ENCODE measurements at places on chromosomes 3 and 15. TPM values are rescaled to one million over a fixed set of nuclear protein-coding genes. Genes with fewer than 3 reads are reported as not detected.

The BCL2A1 gene
- not detected for total RNA-seq

The DAZL gene
- total RNA-seq: not detected

The CHAC1 gene
- total RNA-seq: 55.8 TPM

The NRROS gene
- total RNA-seq: 1.5 TPM

The PLA2G4E gene
- total RNA-seq: 1.4 TPM

The SCN5A gene
- 0.30 TPM for total RNA-seq

The ARNT2 gene
- total RNA-seq: 0.23 TPM

The KNL1 gene
- total RNA-seq: 24.8 TPM

The GOLGA6L4 gene
- 1.4 TPM for total RNA-seq

The DUOXA2 gene
- 1.6 TPM for total RNA-seq

The RAD51 gene
- 47.0 TPM for total RNA-seq

- H3K4me1 ChIP-seq: peaks cover 24% of the 10 kb centered on the region
- H3K27ac ChIP-seq: no peak overlapping the region
- no peak overlapping the region for H3K4me3 ChIP-seq
- H3K36me3 ChIP-seq: no peaks in the 10 kb centered on the region
- no peak for DNase-seq
- H3K27me3 ChIP-seq: no peaks in the 10 kb centered on the region
Observed at GRCh38 chr3:61890167-61890566, 328.8 kb downstream of the PTPRG start.

GRCh38 chr3:13307041-13307440 lies 113.1 kb downstream of the NUP210 start:
- DNase-seq: no peak
- H3K4me3 ChIP-seq: no peak overlapping the region
- no peak overlapping the region for H3K27ac ChIP-seq
- no peaks in the 10 kb centered on the region for H3K27me3 ChIP-seq
- peaks cover 6% of the 10 kb centered on the region for H3K4me1 ChIP-seq

- H3K27me3 ChIP-seq: no peaks in the 10 kb centered on the region
- H3K4me3 ChIP-seq: no peak overlapping the region
- H3K4me1 ChIP-seq: no peaks in the 10 kb centered on the region
Observed at GRCh38 chr15:81914734-81915256, 131.0 kb downstream of the MEX3B start.

DNA sequence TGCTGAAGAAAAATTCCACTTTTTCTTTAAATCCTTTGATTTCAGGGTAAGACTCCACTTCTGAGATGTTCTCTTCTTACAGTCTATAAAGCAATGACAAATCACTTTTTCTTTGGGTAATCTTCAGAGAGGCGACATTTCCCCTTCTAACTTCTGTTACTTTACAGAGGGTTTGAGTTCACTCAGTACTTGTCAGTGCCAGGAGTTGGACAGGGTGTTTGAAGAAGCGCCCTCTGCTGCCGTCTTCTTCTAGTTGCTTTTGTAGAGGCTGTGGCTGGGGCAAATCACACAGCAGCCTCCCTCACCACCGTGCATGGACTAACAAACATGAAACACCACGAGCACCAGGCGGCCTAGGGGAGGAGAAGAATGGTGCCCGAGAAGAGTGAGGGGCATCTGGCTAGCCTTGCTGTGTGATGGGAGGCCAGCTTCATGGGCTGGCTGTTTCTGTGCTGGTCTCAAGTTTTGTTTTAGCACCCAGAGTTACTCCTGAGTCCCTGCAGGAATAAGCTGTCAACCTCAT lies at the start of gene CD80:
CD80 (minus strand) TSS at position 174 of the 523 bp plus-strand sequence. CDS start 1,886 bp downstream, outside the sequence.
- H3K4me3 ChIP-seq: no peak within 1 kb of the TSS
- no peaks in the 10 kb centered on the region for H3K4me1 ChIP-seq
- no peaks in the 10 kb centered on the region for H3K27me3 ChIP-seq
- H3K27ac ChIP-seq: no peak within 1 kb of the TSS
- H3K36me3 ChIP-seq: no peaks in the 10 kb centered on the region

DNA sequence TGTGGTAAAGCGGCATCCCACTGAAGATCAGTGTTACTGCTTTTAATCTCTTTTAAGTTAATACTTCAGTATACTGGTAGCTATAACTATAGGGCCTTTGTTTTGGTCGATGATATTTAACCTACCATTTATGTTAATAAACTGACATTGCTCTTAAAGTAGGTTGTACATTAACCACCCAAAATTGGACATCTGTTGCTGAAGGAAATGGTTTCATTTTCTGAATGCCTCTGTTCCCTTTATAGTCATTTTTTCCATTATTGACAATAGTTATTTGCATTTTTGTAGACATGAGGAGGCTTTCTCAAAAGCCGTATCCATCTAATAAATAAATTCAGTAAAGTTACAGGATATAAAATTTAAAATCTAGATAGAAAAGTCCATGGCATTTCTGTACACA lies 252.4 kb upstream of the UBE2E1 start:
- DNase-seq: no peak
- H3K27me3 ChIP-seq: no peaks in the 10 kb centered on the region
- no peaks in the 10 kb centered on the region for H3K36me3 ChIP-seq
- no peak overlapping the region for H3K27ac ChIP-seq

DNA sequence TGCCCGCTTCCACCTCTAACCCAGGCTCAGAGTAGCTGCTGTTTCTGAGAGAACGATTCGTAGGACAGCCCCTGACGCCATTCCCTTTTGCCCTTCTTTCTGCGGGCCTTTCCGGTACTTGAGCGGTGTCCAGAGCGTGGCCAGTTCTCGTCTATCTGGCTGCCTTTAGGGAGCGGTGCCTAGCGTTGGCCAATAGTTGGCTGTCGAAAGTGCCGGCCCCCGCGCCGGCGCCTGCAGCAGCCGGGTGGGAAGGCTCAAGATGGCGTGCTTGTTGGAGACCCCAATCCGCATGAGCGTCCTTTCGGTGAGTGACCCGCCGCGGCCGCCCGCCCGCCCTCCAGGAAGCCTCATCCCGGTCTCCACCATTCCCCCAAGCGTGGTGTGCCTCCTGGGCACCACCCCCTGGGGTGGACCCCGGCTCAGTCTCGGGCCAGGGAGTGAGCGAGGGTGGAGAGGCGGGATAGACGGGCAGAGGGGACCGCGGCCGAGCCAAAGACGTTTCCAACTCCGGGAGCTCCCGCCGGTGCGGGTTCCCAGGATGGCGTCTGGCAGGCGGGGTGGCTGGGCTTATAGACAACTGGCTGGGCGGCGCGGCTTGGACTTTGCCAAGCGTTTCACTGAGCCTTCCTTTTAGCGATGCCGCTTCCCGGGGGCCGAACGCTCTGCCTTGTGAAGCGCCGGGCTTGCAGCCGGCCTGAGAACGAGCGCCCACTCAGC lies at the start of gene ARMC8:
ARMC8 (plus strand) TSS at position 6 of the 717 bp plus-strand sequence; CDS start at position 260, 254 bp downstream.
- peaks cover 15% of the 10 kb centered on the region for H3K4me1 ChIP-seq
- peak within 1 kb of the TSS; percentile 65 for H3K4me3 ChIP-seq
- DNase-seq: peak; percentile 54
- H3K36me3 ChIP-seq: no peaks in the 10 kb centered on the region
- H3K27ac ChIP-seq: peak within 1 kb of the TSS; percentile 98

- no peaks in the 10 kb centered on the region for H3K4me1 ChIP-seq
- H3K36me3 ChIP-seq: no peaks in the 10 kb centered on the region
- H3K27ac ChIP-seq: no peak overlapping the region
- no peaks in the 10 kb centered on the region for H3K27me3 ChIP-seq
- no peak overlapping the region for H3K4me3 ChIP-seq
Observed at GRCh38 chr15:74470631-74471395, 9.9 kb upstream of the UBL7 start.

- H3K4me1 ChIP-seq: peaks cover 82% of the 10 kb centered on the region
- peak overlapping the region; percentile 65 for H3K27ac ChIP-seq
- peak; percentile 79 for DNase-seq
- 0 out of 2 replicates have a peak, but pooled peaks cover 2% of the 10 kb centered on the region for H3K36me3 ChIP-seq
- H3K4me3 ChIP-seq: no peak overlapping the region
- H3K27me3 ChIP-seq: no peaks in the 10 kb centered on the region
Observed at GRCh38 chr3:134350861-134351311, 23.4 kb downstream of the AMOTL2 start.

- no peaks in the 10 kb centered on the region for H3K27me3 ChIP-seq
- DNase-seq: no peak
- H3K36me3 ChIP-seq: no peaks in the 10 kb centered on the region
- H3K4me3 ChIP-seq: no peak overlapping the region
- H3K27ac ChIP-seq: no peak overlapping the region
Observed at GRCh38 chr3:177615015-177615414, 417.7 kb upstream of the TBL1XR1 start.

DNA sequence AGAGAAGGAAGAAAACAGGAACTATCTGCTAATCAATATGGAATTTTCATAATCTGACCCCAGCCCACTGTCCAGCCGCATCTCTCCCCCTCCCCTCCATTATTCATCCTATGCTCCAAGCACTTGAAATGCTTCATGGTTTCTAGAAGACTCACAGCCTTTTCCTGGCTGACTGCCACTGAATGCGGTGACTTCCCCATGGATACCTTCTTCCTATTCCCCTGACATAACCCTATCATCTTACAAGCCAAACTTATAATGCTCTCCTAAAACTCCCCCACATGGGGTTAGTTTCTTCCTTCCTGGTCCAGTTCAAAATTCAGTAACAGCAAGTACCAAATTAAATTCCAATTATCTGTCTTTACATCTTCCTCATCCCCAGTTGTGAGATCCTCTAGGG lies 31.2 kb upstream of the PTX3 start:
- H3K4me3 ChIP-seq: no peak overlapping the region
- no peak overlapping the region for H3K27ac ChIP-seq
- no peaks in the 10 kb centered on the region for H3K4me1 ChIP-seq
- no peaks in the 10 kb centered on the region for H3K36me3 ChIP-seq
- H3K27me3 ChIP-seq: no peaks in the 10 kb centered on the region

GRCh38 chr3:69770219-69770618 lies 31.0 kb downstream of the MITF start:
- H3K36me3 ChIP-seq: no peaks in the 10 kb centered on the region
- no peak overlapping the region for H3K4me3 ChIP-seq
- DNase-seq: peak; percentile 9
- peaks cover 41% of the 10 kb centered on the region for H3K4me1 ChIP-seq

GRCh38 chr3:132405609-132406299 lies 11.5 kb upstream of the DNAJC13 start:
- no peaks in the 10 kb centered on the region for H3K36me3 ChIP-seq
- H3K27me3 ChIP-seq: no peaks in the 10 kb centered on the region
- no peak overlapping the region for H3K4me3 ChIP-seq
- no peak for DNase-seq
- H3K27ac ChIP-seq: no peak overlapping the region

GRCh38 chr15:99632521-99632920 lies 66.7 kb downstream of the MEF2A start:
- peaks cover 11% of the 10 kb centered on the region for H3K4me1 ChIP-seq
- H3K4me3 ChIP-seq: no peak overlapping the region
- no peak for DNase-seq
- H3K36me3 ChIP-seq: no peaks in the 10 kb centered on the region

DNA sequence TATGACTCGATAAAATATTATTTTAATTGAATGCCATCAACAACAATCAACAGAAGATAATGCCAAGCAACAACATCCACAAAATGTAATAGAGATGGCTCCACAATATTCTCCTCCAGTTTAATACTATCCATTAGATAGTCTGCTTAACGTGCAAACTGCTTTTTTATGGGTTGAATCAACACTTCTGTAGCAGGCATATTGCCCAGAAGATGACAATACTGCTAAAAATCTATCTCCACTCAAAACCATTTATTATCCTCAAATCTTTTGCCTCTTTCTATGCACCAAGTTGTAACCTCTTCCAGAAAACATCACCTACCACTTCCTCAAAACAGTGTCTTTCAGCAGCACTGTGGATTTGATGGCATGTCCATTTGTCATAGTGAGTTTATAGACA lies 295.7 kb upstream of the LMCD1 start:
- no peaks in the 10 kb centered on the region for H3K36me3 ChIP-seq
- H3K27ac ChIP-seq: no peak overlapping the region
- H3K4me1 ChIP-seq: no peaks in the 10 kb centered on the region

GRCh38 chr3:178304758-178305467 lies 231.3 kb upstream of the KCNMB2 start:
- no peaks in the 10 kb centered on the region for H3K27me3 ChIP-seq
- DNase-seq: no peak
- H3K27ac ChIP-seq: no peak overlapping the region

DNA sequence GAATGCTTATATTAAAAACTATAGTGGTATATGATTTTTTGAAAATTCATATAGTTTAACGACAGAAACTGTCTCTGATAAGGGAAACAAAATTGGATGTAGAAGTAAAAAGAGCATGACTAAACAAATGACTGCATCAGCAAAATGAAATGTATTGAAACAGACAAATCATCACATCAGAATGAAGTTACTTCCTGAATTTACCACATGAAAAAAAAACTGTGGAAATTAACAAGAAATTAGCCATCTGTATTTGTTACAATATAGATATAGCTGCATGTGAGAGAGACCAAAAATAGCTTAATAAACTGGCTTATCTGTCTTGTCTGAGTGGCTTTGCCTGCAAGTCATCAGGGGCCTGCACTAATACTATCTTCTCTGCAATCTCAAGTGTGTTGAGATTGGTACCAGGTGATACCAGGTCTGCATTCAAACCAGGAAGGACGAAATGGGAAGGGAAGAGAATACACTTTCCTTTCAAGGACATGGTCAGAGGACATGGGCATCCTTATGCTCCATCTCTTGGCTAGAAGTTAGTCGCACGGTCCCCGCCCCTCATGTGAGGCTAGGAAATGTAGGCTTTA lies 388.7 kb downstream of the GRM7 start:
- no peak for DNase-seq
- no peak overlapping the region for H3K4me3 ChIP-seq
- no peaks in the 10 kb centered on the region for H3K4me1 ChIP-seq
- H3K27me3 ChIP-seq: no peaks in the 10 kb centered on the region
- H3K27ac ChIP-seq: no peak overlapping the region
- H3K36me3 ChIP-seq: no peaks in the 10 kb centered on the region

GRCh38 chr15:93819826-93820225 lies 411.5 kb upstream of the MCTP2 start:
- H3K27ac ChIP-seq: no peak overlapping the region
- H3K36me3 ChIP-seq: no peaks in the 10 kb centered on the region
- no peaks in the 10 kb centered on the region for H3K27me3 ChIP-seq
- no peaks in the 10 kb centered on the region for H3K4me1 ChIP-seq

DNA sequence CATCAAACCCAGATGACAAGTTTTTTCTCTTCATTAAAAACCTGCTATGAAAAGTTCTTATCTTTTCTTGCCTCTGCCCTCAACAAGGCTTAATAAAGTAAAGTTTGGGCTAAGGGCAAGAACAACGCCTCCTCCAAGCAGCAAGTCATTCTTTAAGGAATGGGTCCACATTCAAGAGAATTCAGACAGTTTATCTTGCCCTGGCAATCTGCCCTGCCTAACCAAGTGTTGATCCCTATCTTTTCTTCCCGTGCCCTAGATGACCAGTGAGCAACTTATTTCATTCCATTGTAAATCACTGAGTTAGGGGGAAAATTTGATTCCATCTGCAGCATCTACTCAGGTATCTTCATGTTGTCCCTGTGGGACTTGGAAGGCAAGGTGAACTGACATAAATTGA lies 370.3 kb upstream of the DPPA4 start:
- no peaks in the 10 kb centered on the region for H3K27me3 ChIP-seq
- no peak for DNase-seq
- no peaks in the 10 kb centered on the region for H3K4me1 ChIP-seq
- no peak overlapping the region for H3K27ac ChIP-seq
- H3K4me3 ChIP-seq: no peak overlapping the region
- H3K36me3 ChIP-seq: no peaks in the 10 kb centered on the region

DNA sequence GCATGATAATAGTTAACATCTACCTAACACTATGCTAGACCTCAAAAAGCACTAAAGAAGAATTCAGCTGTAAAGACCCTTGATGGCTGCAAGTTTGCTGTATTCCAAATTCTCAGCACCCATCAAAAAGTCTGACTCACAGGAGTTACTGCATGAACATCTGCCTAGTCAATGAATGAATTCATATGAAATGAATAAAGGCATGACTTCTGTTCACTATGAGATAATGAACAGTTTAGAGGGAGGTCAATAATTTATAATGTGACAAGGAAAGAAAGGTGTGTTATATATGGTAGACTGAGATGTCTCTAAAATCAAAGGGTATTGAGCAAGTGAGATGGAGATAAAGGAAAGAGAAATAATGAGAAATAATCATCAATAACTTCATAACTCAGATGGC lies 508.2 kb upstream of the TGFBR2 start:
- DNase-seq: no peak
- no peaks in the 10 kb centered on the region for H3K27me3 ChIP-seq
- H3K27ac ChIP-seq: no peak overlapping the region
- H3K4me3 ChIP-seq: no peak overlapping the region
- H3K4me1 ChIP-seq: peaks cover 9% of the 10 kb centered on the region

All from Caco-2 (cell line).